Fibroblast of skin of right biceps (primary cell): ENCODE measurements at places on chromosomes 3 and 15.

DNA sequence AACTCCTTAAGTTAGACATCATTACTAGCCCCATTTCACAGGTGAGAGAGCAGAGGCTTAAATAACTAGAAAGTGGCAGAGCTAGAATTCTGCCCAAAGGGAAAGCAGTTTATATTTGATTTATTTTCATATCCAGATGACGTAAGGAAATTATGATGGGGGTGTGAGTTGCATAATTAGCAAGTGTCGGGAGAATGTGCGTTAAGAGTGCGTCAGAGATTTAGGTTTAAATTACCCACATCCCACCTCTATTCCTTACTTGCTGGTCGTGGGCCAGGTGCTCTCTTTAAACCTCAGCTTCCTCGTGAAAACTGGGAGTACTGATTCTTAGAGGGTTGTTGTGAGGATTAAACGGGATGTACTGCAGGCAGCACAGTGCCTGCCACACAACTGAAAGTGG, 32.3 kb downstream of the FSTL1 start:
- no peak for DNase-seq

DNA sequence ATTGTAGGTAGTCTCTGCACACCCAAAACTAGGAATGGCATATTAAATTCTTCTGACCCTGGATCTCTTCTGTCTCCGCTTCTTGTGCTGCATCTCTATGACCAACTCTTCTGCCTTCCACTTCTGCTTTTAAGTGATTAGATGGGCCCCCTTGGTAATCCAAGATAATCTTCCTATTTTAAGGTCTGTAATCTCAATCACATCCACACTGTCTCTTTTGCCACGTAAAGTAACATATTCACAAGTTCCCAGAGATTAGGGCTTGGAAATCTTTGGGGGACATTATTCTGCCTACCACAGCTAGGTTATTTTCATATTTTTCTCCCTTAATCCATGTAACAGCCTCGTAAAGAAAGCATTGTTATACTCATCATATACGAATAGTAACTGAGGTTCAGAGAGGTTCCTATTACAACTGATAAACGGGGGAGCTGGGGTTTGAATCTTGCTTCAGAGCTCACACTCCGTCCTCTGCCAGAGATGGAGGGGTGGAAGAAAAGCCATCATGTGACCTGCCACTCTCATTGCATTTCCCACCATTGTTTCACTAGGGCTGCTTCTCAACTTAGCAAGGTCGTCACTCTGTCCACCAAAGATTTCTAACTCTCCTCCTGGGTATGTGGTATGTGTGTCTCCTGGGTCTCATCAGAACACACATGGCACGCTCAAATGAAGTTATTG, 6.6 kb upstream of the CD47 start:
- no peak for DNase-seq

GRCh38 chr3:69748503-69748902, 9.2 kb downstream of the MITF start:
- no peak for DNase-seq

DNA sequence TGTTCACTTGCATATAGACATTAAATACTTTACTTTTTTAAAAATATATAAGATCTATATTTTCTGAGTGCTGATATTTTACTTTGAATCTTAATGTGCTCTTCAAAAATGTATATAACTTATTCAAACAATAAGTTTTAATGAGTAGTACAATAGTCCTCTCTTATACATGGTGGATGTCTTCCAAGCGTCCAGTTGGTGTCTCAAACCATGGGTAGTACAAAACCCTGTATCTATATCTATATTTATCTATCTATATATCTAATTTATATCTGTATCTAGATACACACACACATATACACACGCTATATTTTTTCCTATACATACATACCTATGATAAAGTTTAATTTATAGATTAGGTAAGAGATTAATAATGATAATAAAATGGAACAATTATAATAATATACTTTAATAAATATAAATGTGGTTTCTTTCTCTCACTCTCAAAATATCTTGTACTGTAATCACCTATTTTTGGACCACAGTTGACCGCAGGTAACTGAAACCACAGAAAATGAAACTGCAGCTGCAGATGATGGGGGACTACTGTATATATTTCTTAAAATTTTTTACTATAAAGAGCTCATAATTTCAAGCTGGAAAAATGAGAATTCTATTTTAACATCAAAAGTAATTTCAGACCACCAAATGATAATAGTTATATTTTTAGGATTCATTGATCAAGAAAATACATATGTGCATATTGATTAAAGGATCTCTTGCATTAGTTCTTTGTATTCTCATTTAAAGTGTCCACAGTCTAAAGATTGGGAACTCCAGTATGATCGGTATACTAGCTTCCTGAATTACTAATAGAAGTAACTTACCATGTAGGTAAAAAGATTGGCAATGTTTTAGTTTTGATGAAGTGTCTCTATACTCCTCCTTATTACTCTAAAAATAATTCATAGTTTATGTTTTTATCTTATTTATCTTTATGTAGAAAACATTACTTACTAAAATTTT, 215.1 kb upstream of the MLF1 start:
- no peak for DNase-seq

- DNase-seq = no peak
Observed at GRCh38 chr15:99959326-99959725, 226.1 kb upstream of the LYSMD4 start.

- peak; percentile 81 for DNase-seq
Observed at GRCh38 chr15:98904544-98904943, 103.0 kb downstream of the PGPEP1L start.

GRCh38 chr3:161740421-161740820, 243.8 kb downstream of the OTOL1 start:
- no peak for DNase-seq

DNA sequence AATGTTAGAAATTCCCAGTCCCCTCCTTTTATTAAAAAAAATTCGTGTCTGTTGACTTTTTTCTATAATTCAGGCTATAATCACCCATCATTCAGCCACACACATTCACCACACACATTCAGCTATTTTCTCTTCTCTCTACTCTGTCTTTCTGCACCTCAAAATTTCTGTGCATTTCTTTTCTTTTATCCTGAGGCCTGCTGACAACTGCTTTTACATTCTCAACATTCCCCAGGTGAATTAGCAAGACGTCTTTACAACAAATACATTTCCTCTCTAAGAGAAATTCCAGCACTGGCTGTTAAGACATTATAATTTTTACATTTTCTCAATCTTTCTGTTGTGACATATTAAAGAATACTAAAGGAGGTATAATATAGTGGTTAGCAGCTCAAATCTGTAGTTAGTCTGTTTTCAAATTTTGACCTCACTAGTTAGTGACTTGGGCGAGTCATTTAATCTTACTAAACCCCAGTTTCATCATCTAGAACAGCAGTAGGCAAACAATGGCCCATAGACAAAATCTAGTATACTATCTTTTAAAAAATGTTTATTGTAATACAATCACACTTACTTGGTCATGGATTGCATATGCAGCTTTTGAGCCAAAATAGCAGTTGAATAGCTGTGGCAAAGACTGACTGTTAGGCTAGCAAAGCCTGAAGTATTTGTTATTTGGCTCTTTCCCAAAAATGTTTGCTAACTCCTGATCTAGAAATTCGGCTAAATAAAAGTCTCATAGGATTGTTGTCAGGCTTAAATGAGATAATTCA, 350.7 kb downstream of the NSUN3 start:
- DNase-seq = peak; percentile 83

DNA sequence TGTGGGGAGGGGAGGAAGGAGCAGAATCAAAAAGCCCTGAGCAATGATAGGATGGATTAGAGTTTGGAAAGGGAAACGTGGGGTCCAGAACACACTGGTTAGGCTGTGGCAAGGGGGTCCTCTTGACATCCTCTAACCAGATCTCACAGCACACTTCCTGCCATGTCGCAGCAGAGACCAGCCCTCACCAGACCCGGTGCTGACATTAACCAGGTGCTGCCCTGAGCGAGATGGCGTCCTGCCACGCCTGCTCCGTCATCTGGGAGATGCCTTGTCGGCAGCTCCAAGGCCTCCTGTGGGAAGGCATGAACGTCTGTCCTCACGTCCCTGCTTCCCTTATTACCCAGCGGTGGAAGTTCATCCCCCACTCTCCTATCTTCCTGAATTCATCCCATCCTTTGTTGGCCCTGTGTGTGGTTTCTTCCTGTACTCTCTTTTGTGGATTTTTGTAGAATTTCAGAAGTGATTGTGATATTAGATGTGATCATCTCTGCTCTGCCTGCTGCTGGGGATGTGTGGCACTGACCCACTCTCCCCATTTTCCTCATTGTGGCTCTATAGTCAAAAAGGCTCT, 29.4 kb upstream of the MYZAP start:
- DNase-seq = no peak

DNA sequence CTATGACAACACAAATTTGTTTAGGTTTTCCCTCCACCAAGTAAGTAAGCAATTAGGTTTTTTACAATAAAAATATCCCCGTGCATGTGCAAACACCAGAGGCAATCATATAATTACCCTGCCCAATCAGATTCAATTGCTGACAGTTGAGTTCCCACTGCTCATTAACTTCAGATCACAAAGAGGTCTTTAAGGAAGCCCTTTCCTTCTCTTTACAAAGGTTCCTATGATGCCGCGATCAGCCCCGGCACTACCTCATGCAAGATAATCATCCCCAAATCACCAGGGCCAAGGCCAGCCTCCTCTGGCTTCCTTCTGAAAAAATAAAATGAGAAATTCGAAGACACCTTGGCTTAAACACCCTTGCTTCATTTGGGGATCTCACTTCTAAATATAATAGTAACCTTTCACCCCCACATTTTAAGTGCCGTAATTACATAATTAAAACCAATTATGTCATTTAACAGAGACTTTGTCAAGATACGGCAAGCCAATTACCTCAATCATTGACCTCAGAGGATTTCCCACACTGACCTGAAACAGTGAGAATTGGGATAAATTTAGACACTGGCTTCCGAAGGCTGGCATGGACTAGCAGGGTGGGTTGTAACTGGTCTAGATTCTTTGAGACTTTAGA, 121.3 kb upstream of the WNT5A start:
- DNase-seq = no peak

- no peak for DNase-seq
Observed at GRCh38 chr3:65676580-65676979, 362.1 kb downstream of the MAGI1 start.

DNA sequence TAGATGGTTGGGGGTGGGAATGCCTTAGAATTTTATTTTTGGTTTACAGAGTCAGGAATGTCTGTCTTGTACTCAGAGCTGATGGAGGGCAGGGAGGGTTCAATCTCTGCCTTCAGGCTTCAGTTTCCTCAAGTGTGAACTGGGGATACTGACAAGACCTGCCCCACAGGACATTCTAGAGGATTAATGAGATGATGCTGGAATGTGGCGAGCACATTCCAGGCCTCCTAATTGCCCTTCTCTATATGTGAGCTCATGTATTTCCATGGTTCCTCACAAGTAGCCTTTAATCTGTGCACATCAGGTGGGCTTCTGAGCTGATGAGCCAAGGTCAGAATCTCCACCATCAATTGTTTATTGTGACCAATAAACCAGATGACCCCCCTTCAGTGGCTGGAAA, 90.4 kb downstream of the CACNA2D3 start:
- no peak for DNase-seq

DNA sequence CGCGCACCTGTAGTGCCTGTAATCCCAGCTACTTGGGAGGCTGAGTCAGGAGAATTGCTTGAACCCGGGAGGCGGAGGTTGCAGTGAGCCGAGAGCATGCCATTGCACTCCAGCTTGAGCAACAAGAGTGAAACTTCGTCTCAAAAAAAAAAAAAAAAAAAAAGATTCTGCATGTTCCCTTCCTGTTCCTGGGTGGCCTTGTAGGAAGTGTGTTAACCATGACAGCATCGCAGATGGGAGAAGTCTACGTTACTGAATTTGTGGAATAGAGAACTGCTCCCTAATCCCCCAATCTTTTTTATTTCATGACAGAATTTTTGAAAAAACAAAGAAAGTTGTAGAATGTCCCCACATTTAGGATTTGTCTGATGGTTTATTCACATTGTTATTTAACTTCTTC, 45.4 kb downstream of the FOXL2 start:
- DNase-seq = no peak

- DNase-seq = peak; percentile 65
Observed at GRCh38 chr3:189277711-189278110, 105.9 kb downstream of the TPRG1 start.

DNA sequence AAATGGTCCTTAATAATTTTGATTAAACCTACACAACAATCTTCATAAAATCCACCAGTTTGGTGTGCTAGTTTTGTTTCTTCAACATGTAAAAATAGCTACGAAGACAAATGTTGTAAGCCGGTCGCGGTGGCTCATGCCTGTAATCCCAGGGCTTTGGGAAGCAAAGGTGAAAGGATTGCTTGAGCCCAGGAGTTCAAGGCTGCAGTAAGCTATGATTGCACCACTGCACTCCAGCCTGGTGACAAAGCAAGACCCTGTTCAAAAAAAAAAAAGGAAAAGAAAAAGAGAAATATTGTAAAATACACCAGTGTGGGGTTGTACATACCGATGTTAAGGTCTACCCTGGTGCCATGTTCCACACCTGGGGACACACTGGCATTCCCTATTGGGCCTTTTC, 75.1 kb downstream of the LDHAL6B start:
- DNase-seq = no peak
